ENCODE measurements at places on chromosomes 7 and 10. TPM values are rescaled to one million over a fixed set of nuclear protein-coding genes. Genes with fewer than 3 reads are reported as not detected.

DNA sequence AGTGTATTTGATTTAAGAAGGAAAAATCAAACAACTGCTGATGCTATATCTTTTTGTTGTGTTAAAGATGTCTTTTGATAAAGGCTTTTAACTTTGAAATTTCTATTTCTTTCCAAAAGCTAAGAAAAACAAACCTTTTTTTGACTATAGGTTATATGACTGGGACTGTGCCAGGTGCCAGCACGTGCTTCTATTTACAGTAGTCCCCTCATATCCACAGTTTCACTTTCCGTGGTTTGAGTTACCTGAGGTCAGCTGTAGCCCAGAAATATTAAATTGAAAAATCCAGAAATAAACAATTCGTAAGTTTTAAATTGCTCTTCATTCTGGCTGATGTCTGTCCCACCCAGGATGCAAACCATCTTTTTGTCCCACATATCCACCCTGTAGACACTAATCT, 104.3 kb downstream of the BBS9 start:
- no peaks in the 10 kb centered on the region for H3K27me3 ChIP-seq
- H3K27ac ChIP-seq: no peak overlapping the region
- H3K4me1 ChIP-seq: no peaks in the 10 kb centered on the region

GRCh38 chr7:126856691-126857291, 395.9 kb downstream of the GRM8 start:
- no peaks in the 10 kb centered on the region for H3K4me1 ChIP-seq
- H3K27ac ChIP-seq: no peak overlapping the region
- no peak overlapping the region for H3K4me3 ChIP-seq
- no peaks in the 10 kb centered on the region for H3K36me3 ChIP-seq
- no peaks in the 10 kb centered on the region for H3K27me3 ChIP-seq
- peak; percentile 25 for DNase-seq

DNA sequence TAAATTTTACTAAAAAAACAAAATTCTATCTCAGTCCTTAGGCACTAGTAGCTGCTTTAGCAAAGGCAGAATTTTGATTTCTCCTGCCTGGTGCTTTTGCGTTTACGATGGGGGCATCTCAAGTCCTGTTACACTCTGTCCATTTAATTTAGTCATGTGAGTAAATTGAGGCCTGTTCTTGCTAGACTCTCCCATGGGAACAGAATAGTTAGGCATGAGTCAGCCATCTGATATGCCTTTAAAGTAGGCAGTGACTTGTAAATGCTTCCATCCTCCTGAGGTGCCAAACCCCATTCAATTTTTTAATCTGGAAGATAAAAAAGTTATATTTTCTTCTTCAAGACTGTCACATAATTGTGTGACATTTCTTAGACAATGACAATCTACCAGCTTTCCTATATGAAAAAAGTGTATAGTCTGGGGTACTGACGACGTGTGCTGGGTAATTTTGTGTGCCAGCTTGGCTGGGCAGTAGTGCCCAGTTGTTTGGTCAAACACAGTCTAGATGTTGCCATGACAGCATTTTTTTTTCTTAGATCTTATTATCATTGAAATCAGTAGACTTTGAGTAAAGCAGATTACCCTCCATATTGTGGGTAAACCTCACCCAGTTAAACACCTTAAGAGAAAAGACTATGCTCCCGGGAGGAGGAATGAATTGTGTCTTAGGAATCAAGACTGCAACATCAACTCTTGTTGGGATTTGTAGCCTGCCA, 603.4 kb downstream of the SORCS1 start:
- no peaks in the 10 kb centered on the region for H3K27me3 ChIP-seq
- peak; percentile 73 for DNase-seq
- H3K36me3 ChIP-seq: no peaks in the 10 kb centered on the region
- peaks cover 33% of the 10 kb centered on the region for H3K4me1 ChIP-seq
- no peak overlapping the region for H3K4me3 ChIP-seq

GRCh38 chr10:6388261-6388893, 185.6 kb downstream of the PFKFB3 start:
- no peak overlapping the region for H3K4me3 ChIP-seq
- no peaks in the 10 kb centered on the region for H3K36me3 ChIP-seq
- no peak overlapping the region for H3K27ac ChIP-seq

GRCh38 chr10:12741360-12741804, 260.1 kb downstream of the CCDC3 start:
- DNase-seq: no peak
- no peak overlapping the region for H3K27ac ChIP-seq
- no peaks in the 10 kb centered on the region for H3K4me1 ChIP-seq
- H3K4me3 ChIP-seq: no peak overlapping the region
- peaks cover 7% of the 10 kb centered on the region for H3K27me3 ChIP-seq

GRCh38 chr10:69215405-69216171, 4.5 kb upstream of the HKDC1 start:
- DNase-seq: no peak
- no peak overlapping the region for H3K4me3 ChIP-seq
- no peaks in the 10 kb centered on the region for H3K27me3 ChIP-seq
- H3K36me3 ChIP-seq: no peaks in the 10 kb centered on the region
- no peak overlapping the region for H3K27ac ChIP-seq

DNA sequence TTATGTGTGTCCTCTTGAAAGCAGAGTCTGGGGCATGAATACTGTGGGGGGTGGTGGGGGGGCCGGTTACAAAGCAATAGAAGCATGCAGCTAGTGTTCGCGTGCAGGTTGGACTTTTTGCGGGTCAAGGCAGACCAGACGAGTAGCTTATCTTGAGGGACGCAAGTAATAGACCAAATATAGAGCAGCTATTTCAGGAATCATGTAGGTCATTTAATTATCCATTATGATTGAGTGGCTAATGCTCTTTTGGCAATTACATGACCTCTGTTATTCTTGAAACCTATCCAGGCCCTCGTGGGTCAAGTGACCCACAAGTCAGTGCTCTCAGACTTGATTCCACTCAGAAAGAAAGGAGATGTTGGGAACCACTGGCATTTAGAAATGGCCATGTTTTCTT, 93.0 kb downstream of the BTRC start:
- DNase-seq: no peak
- no peaks in the 10 kb centered on the region for H3K4me1 ChIP-seq
- H3K4me3 ChIP-seq: no peak overlapping the region
- H3K27ac ChIP-seq: no peak overlapping the region

DNA sequence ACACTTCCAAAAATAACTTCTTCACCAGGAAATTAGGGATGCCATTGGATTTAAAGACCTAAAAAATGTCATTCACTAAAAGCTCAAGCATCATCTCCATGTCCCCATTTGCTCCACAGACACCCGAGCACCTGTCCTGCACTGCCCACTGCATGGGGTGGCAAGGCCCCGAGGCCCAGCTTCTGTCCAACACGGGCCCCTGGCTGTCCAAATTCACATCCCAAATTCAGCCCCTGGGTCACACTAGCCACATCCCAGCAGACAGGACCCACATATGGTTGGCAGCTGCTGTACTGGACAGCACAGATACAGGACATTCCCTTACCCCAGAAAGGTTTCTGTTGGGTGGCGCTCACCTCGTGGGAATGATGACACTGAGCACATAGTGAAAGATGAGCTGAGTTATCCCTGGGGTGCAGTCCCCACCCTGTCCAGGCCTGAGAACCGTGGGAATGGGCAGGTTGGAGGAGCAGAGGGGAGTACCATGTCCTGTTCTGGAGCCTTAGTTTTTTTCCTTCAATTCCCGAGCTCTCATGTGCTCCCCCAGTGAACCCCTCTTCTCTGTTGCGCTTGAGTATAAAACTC, 55.3 kb downstream of the CSGALNACT2 start:
- peaks cover 23% of the 10 kb centered on the region for H3K4me1 ChIP-seq
- no peaks in the 10 kb centered on the region for H3K36me3 ChIP-seq
- DNase-seq: no peak
- no peak overlapping the region for H3K27ac ChIP-seq

DNA sequence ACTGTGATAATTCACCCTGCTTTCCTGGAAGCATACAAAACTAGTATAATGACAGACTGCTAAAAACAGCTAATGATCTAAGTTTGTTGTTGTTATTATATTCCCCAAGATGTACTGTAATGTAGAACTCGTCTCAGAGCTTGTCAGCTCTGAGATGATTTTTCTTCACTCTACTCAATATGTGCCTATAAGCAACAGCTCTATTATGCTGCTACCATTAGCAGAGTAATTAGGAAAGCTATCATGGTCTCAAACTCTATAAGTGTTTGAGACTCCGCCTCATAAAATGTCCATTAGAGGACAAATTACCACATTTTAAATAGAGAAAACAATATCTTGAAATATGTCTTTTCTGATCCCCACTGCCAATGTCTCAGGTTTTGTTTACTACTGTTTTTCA, 476.5 kb upstream of the PCDH15 start:
- H3K36me3 ChIP-seq: no peaks in the 10 kb centered on the region
- H3K4me3 ChIP-seq: no peak overlapping the region
- H3K4me1 ChIP-seq: no peaks in the 10 kb centered on the region
- DNase-seq: no peak
- no peak overlapping the region for H3K27ac ChIP-seq

- H3K4me3 ChIP-seq: no peak overlapping the region
- DNase-seq: peak; percentile 1
- no peaks in the 10 kb centered on the region for H3K27me3 ChIP-seq
- H3K4me1 ChIP-seq: peaks cover 6% of the 10 kb centered on the region
- H3K36me3 ChIP-seq: no peaks in the 10 kb centered on the region
- H3K27ac ChIP-seq: no peak overlapping the region
Measured at GRCh38 chr7:33534833-33535232, 370.5 kb upstream of the BMPER start.

GRCh38 chr7:87036985-87037384, 22.5 kb downstream of the ELAPOR2 start:
- no peaks in the 10 kb centered on the region for H3K27me3 ChIP-seq
- DNase-seq: no peak

GRCh38 chr10:47094126-47094525, 182.9 kb downstream of the PTPN20 start:
- DNase-seq: no peak
- H3K36me3 ChIP-seq: no peaks in the 10 kb centered on the region
- H3K27me3 ChIP-seq: peaks cover 19% of the 10 kb centered on the region
- no peak overlapping the region for H3K27ac ChIP-seq
- no peak overlapping the region for H3K4me3 ChIP-seq
- H3K4me1 ChIP-seq: no peaks in the 10 kb centered on the region

DNA sequence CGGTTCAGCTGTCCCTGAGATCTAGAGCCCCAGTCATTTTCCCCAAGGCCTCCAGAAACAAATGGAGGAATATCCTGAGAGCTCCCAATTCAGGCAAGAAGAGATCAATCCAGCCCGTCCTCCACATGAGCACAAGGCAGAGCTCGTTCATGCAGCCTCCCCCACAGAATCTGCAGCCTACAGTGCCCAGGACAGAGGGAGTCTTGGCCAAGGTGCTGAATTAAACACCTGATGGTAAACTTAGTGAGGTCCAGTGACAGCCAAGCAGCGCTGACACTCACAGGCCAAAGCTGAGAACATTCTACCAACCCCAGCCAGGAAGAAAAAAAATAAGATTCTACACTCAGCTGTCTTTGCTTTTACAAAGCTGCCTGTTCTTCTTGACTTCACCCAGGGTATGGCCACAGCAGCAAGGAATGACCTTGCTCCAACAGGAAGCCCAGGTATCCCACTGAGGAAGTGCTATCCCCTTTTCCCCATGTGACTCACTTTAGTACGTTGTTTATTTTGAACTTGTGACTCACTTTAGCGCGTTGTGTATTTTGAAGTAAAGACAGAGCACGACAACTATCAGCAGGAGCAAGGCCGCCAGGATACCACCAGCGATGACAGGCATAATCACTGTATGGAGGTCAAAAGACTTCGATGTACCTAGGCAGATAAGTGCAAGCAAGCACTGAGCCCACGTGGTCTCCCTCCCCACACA, 4.4 kb upstream of the CUZD1 start:
- H3K4me3 ChIP-seq: no peak overlapping the region
- no peak overlapping the region for H3K27ac ChIP-seq
- H3K4me1 ChIP-seq: peaks cover 46% of the 10 kb centered on the region
- H3K27me3 ChIP-seq: no peaks in the 10 kb centered on the region

- peaks cover 20% of the 10 kb centered on the region for H3K4me1 ChIP-seq
- no peaks in the 10 kb centered on the region for H3K27me3 ChIP-seq
- no peak overlapping the region for H3K27ac ChIP-seq
- H3K4me3 ChIP-seq: no peak overlapping the region
- DNase-seq: no peak
Measured at GRCh38 chr10:61778137-61778536, 115.4 kb downstream of the CABCOCO1 start.

- DNase-seq: peak; percentile 71
- no peak overlapping the region for H3K27ac ChIP-seq
- no peak overlapping the region for H3K4me3 ChIP-seq
Measured at GRCh38 chr7:152336754-152337368, 98.9 kb downstream of the KMT2C start.

DNA sequence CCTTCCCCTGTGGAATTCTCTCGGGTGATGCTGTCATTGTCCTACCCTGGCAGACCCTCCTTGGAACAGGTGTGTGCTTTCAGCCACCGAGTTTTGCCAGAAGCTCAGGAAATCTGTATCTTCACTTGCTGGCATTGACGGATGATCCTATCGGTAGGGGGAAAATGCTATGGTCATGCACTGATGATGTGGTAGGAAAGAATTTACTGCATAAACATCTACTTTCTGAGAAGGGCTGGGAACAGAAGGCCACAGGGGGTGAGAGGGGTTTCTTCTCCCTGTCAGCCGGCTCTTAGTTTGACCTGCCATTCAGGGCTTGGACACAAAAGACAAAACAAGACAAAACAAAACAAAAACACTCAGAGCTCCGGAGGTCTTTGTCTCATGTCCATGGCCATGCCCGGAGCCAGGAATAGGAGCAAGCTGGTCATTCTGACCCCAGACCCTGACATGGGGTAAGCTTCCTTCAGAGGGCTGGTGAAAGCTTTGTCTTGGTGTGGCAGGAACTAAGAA, 43.6 kb upstream of the CARD11 start:
- no peak overlapping the region for H3K27ac ChIP-seq
- no peaks in the 10 kb centered on the region for H3K27me3 ChIP-seq
- DNase-seq: no peak
- no peaks in the 10 kb centered on the region for H3K4me1 ChIP-seq
- H3K36me3 ChIP-seq: no peaks in the 10 kb centered on the region

GRCh38 chr10:102872163-102872562, 2.9 kb downstream of the AS3MT start:
- DNase-seq: no peak
- H3K4me1 ChIP-seq: no peaks in the 10 kb centered on the region
- no peaks in the 10 kb centered on the region for H3K36me3 ChIP-seq
- H3K27me3 ChIP-seq: no peaks in the 10 kb centered on the region
- no peak overlapping the region for H3K27ac ChIP-seq

GRCh38 chr7:8714791-8715190, 281.4 kb downstream of the NXPH1 start:
- no peaks in the 10 kb centered on the region for H3K4me1 ChIP-seq
- no peak for DNase-seq
- no peaks in the 10 kb centered on the region for H3K36me3 ChIP-seq
- no peaks in the 10 kb centered on the region for H3K27me3 ChIP-seq

The ZC3HAV1L gene
- total RNA-seq: 10.9 TPM

The PON3 gene
- total RNA-seq: not detected

The PRSS58 gene
- total RNA-seq: not detected

The CPA2 gene
- not detected for total RNA-seq

The ITGA8 gene
- total RNA-seq: not detected

The NKX1-2 gene
- not detected for total RNA-seq

The WNT2 gene
- total RNA-seq: 1.3 TPM

Data from GM23248 (cell line).